Activated CD4-positive, alpha-beta T cell treated with anti-CD3 and anti-CD28 coated beads, Interleukin-10, Interleukin-2, amounts not matched to agents 100 ng/mL and 50 ng/mL, durations not matched to agents 16 hours and 8 hours (primary cell): ENCODE measurements at places on chromosomes 12 and 14.

DNA sequence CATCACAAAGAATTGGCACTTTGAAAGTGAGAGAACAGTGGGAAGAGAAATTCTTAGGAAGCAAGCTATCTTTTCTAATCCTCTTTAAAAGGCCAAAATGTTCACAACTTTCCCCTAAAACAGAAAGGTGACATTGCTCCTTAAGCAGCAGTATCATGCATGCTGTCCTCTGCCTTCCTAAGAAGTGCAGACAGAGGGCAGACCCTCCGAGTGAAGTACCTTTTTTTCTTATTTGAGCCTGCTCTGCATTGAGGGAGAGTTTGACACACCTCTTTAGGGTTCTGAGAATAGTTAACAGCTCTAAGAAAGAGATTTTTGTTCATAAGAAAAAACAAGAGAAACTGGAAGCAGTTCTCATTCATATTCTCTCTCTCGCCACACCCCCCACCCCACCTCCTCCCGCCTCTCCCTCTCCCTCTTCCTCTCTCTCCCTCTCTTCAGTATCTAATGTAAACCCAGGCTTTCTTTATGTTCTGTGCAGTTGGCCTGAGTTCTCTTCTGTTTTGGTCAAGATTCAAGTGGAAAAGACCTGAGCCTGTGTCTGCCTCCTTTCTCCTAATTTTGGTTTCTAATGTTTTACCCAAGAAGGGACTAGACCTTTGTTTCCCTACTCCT lies 709.1 kb downstream of the DIO2 start:
- DNase-seq, result no peak

GRCh38 chr12:49588721-49589516 lies 16.5 kb downstream of the FAM186B start:
- DNase-seq, result no peak

- DNase-seq, result no peak
Measured at GRCh38 chr12:61367281-61367785, 892.9 kb upstream of the USP15 start.

- DNase-seq, result no peak
Measured at GRCh38 chr14:34198096-34198495, 247.2 kb upstream of the EGLN3 start.

DNA sequence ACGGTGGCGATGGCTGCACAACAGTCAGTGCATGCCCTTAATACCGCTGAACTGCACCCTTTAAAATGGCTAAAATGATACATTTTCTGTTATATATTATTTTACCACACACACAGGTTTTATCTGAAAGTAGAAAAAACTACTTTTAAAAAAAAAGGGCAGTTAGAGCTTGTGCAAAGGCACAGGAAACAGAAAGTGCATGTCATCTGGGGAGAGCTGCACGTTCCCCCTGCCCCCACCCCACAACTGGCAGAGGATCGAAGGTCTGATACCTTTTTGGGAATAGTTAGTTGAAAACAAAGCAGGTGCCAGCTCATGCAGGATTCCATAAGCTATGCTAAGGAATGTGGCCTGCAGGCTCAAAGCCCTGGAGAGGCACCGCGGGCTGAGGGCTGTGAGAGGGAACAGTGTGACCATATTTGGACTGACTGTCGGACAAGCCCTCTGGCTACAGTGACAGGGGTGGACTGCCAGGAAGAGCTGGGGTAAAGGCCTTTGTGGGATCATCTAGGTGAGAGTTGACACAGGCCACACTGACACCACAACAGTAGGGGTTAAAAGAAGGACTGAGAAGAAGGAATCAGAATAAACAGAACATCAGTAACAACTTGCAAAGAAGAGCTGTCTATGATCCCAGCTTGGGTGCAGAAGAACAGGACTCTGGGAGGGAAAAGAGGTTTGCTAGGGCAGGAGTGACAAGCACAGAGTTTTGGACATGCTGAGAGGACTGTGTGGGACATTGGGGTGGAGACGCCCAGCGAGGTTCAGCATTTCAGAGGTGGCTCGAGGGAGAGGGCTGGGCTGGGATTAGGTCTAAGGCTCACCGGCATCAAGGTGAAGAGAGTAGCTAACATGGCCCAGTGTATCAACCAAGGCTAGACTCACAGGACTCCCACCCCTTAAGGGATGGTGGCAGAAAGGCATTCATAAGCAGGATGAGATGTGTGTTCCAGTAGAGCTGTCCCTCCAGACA lies 54.6 kb downstream of the ACTN1 start:
- no peak for DNase-seq

DNA sequence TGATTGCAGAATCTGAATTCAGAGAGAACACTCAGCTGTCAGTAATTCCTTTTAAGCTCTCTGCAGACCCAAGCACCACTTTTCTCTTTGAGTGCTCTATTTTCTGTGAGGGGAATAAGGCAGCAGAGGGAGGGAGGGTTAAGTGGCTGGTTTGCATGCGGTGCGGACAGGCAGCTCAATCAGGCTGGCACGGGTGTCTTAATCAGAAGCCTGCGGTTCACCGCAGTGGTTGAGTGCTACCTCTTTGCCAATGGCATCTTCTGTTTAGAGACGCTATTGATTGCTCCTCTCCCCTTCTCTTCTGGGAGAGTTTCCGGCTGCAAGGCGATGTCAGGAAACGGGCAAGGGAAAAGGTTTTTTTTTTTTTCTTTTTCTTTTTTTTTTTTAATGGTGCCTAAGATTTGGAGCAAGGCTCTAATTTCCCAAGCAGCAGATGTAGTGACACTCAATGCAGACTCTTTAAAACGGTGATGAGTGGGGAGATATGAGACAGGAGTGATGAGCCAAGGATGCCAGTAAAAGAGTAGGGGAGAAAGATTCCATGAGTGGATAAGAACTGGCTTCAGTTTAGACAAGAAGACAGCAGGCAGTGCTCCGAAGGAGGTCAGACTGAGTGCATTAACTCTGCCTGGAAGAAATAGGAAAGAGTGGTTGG lies 533.7 kb upstream of the SEL1L start:
- DNase-seq, result no peak

DNA sequence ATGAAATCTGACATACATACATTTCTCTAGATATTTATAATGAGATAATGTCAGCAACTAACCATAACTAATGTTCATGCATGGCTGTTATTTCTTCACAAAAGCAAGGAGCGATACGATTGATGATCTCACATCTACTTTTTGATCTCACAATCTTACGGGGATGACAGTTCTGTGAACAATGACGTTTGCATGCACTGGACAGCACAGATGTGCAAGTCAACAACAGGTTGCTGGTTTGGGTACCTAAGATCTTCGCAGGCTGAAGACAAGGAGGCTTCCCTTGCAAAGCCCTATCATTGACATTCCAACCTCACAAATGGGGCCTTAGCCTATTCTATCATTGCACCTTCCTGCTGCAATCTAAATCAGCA lies 53.6 kb downstream of the C12orf42 start:
- no peak for DNase-seq

DNA sequence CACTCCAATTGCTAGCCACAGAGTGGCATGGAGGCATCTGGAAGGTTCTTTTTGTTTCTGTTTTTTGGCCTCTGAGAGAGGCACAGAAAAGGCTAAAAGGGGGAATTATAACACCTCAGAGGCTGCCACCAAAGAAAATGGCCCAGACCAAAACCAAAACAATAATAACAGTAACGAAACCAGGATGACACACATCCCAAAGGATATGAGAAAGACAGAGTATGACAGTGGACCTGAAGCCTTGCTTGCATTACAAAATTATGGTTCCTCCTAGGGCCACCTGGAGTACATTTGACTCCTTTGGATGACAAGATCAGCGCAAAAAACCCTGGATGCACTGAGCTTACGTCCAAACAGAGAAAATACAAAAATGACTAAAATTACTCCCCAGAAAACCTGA lies 152.7 kb downstream of the AEBP2 start:
- DNase-seq, result peak; percentile 1

- DNase-seq, result no peak
Measured at GRCh38 chr12:32454075-32454474, 54.7 kb downstream of the FGD4 start.

DNA sequence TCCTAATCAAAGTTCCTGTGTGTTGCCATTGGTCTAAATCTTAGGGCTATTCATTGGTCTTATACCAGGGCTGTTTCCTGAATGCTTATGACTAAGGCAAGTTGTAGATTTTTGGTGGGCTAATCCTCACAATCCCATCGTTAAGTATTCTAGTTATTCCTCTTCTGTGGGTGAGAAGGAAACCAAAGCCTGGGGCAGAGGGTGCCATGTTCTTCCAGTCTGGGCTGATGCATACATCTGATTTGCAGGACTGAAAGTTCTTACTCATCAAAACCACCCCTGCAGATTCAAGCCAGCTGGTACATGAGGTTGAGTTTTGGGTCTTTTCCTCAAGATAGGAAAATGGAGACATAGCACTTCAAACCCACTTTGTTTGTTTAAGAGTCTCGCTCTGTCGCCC lies 25.7 kb downstream of the PPP1CC start:
- DNase-seq, result peak; percentile 32

DNA sequence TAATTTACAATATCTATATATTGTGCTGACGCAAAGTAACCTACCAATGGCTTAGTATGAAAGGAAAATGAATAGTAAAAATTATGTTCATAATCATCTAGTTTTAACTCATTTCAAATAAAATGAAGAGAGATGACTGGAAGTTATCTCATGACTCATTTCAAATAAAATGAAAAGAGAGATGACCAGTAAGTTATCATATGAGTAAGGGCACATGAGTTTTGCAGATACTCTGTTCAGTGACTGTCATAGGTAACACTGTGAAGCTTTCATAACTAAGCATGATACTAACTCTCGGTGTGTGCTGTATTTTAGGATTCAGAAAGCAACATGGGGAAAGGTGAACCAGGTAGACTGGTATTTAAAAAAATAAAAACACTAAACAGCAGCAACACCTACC lies 364.5 kb upstream of the DIO2 start:
- peak; percentile 48 for DNase-seq

DNA sequence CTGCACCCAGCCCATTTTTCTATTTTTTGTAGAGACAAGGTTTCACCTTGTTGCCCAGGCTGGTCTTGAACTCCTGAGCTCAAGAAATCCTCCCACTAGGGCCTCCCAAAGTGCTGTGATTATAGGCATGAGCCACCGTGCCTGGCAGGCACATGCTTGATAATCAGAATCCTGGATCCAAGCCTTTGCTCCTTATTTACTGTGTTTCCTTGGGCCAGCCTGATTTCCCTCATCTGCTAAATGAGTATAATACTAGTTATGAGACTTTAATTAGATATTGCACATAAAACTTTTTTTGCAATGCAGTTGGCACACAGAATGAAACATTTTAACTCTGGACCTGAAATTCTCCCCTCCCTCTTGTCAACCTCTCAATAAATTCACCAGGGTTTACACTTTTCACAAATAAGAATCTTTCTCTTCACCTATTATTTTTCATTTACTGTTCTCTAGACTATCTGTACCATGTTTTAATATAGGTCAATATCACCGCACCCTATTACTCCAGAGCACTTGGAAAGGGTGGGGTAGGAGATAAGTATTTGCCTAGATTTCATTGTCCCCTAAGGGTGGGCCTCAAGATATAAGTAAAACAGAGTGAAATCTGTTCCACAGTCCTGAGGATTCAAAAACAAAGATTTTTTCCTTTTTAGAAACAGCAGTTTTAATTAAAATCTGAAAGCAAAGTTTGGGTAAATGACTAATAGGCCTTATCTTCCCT lies 69.2 kb upstream of the NR2C1 start:
- no peak for DNase-seq
